ENCODE measurements at places on chromosomes 3 and 15.

GRCh38 chr15:84050076-84050475 is 185.5 kb upstream of the GOLGA6L4 start:
- DNase-seq, result no peak

- DNase-seq, result no peak
Observed at GRCh38 chr15:64095431-64095794, 369 bp upstream of the SNX1 start.

- no peak for DNase-seq
Observed at GRCh38 chr3:14600856-14601610, 50.5 kb upstream of the CCDC174 start.

- no peak for DNase-seq
Observed at GRCh38 chr15:54131410-54131809, 153.2 kb downstream of the UNC13C start.

GRCh38 chr15:58138106-58138505 is at the start of gene AQP9:
AQP9 (plus strand) TSS chr15:58138381; CDS start chr15:58138566, 185 bp downstream.
- no peak for DNase-seq

DNA sequence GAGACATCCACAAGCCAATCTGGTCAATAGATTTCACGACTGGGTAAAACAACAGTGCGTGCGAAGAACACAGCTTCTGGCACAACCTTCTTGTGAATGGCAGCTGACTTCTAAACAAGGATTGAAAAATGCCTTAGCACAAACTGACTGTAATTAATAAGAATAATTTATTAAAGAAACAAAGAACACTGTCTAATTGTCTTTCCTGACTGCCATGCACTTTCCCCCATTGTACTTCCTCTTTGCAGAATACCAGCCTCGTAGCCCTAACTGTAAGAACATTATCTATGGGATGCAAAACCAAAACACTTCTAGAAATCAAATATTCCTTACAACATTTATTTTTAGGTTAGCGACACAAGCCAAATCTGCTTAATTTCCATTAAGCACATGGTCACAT is 6.5 kb downstream of the FOXP1 start:
- no peak for DNase-seq

GRCh38 chr3:193922034-193922774 is 213.7 kb upstream of the HES1 start:
- DNase-seq, result no peak

DNA sequence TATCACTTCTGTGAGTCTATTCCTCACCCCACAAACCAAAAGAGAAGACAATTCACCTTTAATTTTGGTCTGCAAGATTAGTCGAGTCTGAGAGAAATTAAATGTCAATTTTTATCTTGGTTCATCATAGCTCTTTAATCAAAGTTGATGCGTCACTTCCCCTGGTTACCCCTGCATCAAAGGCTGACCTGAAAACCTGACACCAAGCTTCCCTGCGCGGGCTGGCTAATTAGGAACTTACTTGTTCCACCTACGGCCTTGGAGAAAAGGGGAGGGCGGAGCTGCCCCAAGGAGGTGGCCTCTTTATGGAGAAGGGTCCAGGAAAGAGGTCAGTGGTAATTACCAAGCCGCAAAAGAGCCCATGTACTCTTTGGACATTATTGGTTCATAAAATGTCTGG is 218.4 kb downstream of the ARRDC4 start:
- no peak for DNase-seq

DNA sequence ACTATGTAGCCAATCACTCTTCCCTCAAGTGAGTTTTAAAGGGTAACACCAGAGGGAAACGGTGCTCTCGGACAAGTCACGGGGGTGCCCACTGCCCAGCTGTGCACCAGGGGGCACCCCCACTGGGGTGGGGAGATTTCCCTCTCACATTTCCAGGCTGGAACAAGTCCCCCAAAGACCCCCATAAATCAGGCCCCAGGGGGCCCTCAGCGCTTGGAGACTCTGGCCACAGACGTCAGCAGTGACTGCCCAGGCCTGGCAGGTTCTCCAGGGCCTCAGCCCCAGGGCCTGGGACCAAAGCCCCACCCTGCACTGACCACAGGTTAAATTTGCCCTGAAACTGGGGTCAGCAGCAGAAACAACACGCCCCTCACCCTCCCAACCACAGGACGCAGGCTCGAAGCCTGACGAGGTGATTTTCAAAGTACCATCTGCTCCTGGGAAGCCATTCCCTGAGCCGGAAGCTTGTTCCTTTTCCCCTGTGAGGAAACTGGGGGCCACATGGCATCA is 17.0 kb downstream of the XXYLT1 start:
- DNase-seq, result no peak

DNA sequence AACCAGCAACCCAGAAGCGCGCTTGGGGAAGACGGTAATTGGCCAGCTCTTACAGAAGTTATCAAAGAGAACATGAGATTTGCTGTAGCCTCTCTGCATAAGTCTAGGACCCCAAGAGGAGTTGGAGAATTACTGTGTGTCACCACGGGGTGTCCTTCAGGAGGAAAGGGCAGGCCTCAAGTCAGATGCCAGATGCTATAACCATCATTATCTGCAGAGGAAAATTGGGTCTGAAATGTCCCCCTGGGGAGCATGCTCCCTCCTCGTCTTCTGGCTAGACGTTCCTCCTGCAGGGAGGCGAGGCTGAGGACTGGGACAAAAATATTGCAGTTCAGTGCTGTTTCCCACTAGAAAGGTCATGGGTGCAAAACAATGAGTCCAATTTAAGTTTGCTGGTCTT is 380.5 kb upstream of the CFAP20DC start:
- no peak for DNase-seq

- no peak for DNase-seq
Observed at GRCh38 chr15:66092053-66093016, 161.2 kb downstream of the MEGF11 start.

DNA sequence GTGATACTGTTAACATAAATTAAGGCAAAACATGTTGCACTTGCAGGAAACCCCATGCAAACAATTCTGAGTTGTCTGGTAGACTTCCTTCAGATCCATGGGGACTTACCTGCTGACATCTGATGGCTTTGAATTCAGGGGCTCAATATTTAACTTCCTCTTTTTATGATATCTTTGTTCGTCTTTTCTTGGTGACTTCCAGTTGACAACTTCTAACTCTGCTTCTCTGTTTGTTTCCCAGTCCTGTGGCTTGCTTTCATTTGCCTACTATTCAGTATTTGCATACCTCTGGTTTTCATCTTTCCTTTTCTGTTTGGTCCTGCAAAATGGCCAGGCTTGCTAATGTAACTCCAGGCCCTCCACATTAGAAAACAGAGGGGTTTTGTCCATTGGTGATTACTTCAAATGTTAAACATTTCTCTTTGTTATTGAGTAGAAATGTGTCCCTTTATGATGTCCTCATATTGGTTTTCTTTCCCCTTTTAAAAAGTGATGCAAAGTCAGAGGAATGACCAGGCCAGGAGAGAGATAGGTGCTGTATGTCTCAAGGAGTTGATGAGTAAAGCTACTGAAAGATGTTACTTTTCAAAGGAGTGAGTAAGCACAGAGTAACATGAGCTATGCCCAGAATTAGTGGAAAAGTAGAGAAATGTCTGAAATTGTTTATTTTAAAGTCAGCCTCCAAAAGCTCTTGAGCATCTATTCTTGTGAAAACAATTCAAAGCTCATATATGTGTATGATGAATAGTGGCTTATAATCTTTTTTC is 335.9 kb downstream of the LPP start:
- no peak for DNase-seq

- DNase-seq, result no peak
Observed at GRCh38 chr15:22951381-22952280, 28.5 kb downstream of the CYFIP1 start.

- peak; percentile 35 for DNase-seq
Observed at GRCh38 chr3:9398700-9399336, 1.4 kb downstream of the SETD5 start.

GRCh38 chr15:63971427-63971805 is 74.9 kb downstream of the DAPK2 start:
- DNase-seq, result peak; percentile 28

All from central memory CD4-positive, alpha-beta T cell (primary cell).